ENCODE measurements at places on chromosomes 6 and 20. TPM values are rescaled to one million over a fixed set of nuclear protein-coding genes. Genes with fewer than 3 reads are reported as not detected.

GRCh38 chr6:123529843-123530242 is 106.9 kb downstream of the TRDN start:
- no peak for ATAC-seq

DNA sequence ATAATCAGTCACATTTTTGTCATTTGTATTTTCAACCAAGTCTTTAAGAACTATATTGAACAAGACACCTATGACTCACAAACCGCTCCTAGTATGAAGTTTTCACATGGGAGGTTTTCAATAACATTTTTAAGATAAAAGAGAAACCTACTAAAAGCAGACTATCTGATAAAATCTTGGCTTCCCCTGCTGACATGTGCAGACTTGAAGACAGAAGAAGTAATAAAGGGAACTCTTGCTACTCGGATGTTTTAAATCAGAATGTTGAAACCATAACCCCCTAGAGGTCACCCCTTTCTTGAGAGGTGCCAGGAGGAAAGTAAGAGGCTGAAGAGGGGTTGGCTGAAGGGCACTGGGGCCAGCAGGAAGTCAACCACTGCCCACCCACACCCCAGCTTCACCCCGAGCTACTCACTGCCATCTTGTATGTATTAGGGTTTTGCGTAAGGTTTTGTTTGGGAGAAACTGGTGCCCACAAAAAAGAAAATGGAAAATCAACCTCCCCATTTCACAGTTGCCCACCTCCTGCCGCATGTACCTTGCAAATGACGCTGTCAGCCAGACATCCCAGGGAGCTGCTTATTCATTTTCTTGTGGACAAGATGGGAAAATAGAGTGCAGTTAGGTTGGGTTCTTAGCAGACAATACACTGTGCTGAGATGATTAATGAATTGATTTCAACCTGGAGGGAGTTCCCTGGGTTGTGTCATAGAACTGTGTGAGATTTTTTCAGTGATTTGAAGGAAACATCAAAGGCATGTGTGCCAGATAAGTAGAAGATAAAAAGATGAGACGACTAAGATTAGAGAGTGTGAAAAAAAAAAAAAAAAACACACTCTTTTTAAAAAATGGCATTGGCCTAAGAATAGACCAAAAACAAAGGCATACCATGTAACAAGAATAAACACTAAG is 83.2 kb upstream of the TAB2 start:
- peak; percentile 73 for ATAC-seq

TRDN gene
- not detected for total RNA-seq

PNLDC1 gene
- total RNA-seq: 0.82 TPM

- ATAC-seq: no peak
Measured at GRCh38 chr20:32017711-32018251, 7.5 kb downstream of the CCM2L start.

- no peak for ATAC-seq
Measured at GRCh38 chr6:159695984-159696383, 2.9 kb upstream of the SOD2 start.

ACTL10 gene
- total RNA-seq: 1.5 TPM

DNA sequence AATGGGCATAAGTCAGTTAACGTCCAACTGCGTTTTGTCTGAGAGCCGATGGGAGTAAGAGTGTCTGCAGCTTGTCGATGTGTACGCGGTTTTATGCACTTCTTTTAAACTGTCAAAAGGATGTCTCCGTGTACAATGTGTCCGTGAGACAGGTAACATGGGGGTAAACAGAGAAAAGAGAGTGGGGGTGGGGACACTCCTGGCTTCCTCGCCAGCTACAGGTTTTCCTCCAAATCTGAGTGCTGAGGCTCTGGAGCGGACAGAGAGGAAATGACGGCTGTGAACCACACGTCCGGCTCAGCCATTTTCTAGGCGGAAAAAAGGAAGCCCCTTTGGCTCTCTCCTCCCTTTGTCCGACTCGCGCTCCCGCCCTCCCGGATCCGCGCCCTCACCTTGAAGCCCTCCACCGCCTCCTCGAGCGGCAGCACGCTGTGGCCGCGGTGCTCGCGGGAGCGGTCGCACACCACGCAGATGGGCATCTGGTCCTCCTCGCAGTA is 916 bp downstream of the TRIM27 start:
- ATAC-seq: peak; percentile 26

ALDH8A1 gene
- total RNA-seq: 1.2 TPM

GRCh38 chr20:50068041-50068651 is 44.8 kb downstream of the UBE2V1 start:
- ATAC-seq: no peak

ARG1 gene
- not detected for total RNA-seq
